CD4-positive, alpha-beta T cell treated with Interferon gamma for 1 hour (primary cell): ENCODE measurements at places on chromosomes 2 and 18.
A peak's percentile ranks its signal among the peaks of the same experiment; 100 is the strongest.

DNA sequence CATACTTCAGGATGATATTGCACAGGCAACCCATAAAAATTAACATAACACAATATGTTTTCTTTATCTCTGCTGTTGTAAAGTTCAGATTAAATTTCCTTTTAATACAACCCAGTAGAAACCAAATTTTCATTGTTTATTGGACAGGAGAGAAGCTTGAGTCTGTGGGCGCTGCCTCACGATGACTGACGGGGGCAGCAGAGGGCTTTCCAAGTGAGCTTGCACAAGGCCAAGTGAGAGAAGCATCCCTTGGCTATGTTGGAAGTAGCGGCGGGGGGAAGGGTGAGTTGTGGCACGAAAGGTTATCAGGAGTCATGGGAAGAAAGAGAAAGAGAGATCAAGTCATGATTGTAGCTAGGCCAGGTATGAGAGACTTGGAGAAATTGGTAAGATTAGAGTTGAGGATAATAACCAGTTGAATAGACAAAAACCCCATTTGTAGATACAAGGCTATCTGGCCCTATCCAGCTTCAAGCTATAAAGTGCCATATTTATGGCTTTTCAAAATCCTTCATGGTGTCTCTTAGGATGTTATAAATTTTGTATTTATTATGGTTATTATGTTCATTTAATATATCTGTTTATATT, 413.7 kb upstream of the FAM98A start:
- DNase-seq = no peak

GRCh38 chr2:127570282-127571250, 35.1 kb downstream of the MYO7B start:
- no peak for DNase-seq

DNA sequence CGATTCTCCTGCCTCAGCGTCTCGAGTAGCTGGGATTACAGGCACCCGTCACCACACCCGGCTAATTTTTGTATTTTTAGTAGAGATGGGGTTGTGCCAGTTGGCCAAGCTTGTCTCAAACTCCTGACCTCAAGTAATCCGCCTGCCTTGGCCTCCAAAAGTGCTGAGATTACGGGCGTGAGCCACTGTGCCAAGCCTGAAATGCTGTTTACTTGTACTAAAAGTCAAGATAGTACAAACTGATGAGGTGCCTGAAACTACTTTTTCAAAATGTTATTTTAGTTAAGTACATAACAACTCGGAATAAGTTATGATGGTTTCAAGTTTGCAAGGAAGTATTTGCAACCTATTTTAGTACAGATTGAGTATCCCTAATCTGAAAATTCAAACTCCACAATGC, 85.7 kb downstream of the CEP192 start:
- no peak for DNase-seq

DNA sequence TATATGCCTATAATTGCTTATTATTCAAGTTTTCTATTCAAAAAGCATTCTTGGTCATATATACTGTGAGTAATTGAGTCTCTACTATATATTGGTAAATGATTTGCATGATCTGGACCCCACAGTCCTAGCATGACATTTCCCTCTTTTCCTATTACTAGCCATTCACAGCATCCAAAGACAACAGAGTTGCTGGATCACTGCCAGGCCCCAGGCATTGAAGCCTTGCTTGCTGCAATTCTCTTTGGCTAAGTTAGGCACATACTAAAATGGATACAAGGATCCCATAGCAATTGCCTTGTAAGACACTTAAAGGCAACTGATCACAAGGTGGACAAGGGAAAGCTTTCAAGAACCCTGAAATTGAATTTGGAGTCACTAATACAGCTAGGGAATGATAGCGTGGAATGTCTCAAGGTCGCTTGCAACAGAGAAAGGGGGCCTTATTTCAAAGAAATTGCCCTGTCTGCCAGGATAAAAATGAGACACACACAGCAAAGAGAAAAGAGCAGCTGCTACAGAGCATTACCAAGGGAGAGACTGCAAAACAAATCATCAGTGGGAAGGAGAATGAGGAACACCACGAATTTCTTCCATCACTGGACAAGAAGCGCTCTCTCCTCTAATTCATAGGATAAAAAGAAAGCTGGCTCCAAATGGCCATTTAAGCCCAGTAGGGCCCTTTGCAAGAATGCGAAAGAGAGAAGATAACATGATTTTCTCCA, 77.1 kb upstream of the EPHA4 start:
- no peak for DNase-seq

- DNase-seq = no peak
These were observed 476.3 kb downstream of the TRIB2 start for GRCh38 chr2:13193075-13193474.

DNA sequence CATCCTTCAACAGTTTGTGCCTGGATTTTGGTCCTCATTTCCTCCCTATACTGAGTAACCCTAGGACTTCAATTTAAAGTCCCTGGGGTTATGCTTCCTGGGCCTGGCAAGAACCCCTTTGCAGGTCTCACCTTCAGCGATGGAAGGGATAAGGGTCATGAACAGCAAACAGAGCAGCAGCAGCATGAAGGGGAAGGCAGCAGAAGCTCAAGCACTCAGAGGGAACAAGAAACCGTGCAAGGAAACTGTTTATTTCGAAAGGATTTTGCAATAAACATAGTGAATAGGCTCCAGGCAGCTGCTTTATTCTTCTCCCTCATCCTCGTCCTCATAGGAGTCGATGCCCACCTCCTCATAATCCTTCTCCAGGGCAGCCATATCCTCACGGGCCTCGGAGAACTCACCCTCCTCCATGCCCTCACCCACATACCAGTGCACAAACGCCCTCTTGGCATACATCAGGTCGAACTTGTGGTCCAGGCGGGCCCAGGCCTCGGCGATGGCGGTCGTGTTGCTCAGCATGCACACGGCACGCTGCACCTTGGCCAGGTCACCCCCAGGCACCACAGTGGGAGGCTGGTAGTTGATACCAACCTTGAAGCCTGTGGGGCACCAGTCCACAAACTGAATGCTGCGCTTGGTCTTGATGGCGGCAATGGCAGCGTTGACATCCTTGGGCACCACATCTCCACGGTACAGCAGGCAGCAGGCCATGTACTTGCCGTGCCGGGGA, 2.8 kb upstream of the TUBA4B start:
- DNase-seq = no peak

DNA sequence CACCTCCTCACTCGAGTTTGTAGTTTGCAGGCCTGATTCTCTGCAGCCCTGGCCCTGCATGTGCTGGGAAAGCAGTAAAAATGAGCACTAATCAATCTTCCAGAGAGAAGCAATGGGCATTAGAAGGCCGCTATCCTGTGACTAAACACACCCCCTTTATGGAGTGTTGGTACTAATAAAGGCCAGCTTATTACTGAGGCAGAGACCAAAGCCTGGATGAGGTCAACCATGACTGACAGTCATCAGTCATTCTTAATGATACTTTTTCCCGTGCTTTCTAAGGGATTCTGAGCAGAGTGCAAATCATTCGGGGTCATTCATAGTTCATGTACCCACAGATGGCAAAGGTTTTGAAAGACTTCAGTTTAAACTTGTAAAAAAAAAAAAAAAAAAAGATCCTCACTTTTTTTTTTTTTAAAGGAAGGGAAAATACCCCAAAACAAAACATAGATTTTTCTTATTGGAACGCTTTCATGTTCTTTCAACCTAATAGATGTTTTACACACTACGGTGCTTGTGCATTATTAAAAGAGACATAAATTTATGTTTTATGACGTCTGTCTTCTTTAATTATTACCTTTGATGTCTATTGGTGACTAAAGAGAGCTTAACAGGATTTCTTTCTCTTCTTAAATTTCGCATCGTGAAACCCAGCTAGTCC, 13.2 kb downstream of the TSHZ1 start:
- DNase-seq = no peak

DNA sequence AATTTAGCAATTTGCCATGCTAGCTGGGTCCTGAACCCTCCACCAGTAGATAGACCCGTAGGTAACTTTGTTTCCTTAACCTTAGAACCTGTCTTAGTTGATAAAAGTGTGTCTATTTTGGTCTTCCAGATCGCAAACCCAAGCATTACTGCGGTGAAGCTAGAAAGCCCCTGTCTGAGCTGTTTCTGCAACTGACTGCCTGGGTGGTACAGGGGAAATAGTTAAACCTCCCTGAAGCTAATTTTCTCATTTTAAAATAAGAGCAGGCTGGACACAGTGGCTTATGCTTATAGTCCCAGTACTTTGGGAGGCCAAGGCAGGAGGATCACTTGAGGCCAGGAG, 101.7 kb upstream of the MSH2 start:
- no peak for DNase-seq

DNA sequence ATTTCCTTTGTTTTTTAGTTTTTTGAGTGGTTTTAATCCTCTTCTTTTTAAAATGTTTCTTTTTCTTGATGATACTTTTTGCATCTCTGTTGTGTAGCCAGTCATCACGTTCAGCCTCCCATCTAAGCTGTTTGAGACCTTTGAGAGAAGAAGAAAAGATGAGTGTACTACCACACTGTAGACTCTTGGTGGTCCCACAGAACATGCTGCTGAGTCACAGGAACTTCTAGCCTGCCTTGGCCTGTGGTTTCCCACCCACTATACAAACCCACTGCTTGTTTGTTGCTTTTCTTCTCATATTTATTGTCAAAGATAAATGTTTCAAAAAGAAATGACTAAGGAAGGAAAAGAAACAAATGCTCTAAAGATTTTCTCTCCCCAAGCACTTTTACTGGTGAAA, 5.5 kb downstream of the CEBPZOS start:
- DNase-seq = no peak

DNA sequence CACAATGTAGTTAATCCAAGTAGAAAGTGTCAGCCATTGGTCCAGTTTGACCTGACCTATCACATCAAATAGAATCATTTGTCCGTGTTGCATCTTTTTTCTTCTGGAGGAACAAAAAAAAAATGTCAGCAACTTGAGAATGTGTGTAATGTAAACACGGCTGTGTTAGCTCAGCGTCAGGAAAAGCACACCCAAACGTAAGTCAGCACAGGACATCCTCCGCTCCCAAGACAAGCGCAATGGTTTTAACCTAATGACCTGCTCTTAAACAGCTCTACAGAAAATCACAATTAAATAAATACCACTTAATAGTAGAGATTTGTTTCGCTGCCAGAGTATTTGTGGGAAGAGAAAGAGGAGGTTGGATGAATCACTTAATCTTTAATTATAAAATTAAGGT, 59.4 kb downstream of the OSR1 start:
- no peak for DNase-seq

GRCh38 chr2:145723872-145724271, 1204.0 kb upstream of the ZEB2 start:
- DNase-seq = no peak

DNA sequence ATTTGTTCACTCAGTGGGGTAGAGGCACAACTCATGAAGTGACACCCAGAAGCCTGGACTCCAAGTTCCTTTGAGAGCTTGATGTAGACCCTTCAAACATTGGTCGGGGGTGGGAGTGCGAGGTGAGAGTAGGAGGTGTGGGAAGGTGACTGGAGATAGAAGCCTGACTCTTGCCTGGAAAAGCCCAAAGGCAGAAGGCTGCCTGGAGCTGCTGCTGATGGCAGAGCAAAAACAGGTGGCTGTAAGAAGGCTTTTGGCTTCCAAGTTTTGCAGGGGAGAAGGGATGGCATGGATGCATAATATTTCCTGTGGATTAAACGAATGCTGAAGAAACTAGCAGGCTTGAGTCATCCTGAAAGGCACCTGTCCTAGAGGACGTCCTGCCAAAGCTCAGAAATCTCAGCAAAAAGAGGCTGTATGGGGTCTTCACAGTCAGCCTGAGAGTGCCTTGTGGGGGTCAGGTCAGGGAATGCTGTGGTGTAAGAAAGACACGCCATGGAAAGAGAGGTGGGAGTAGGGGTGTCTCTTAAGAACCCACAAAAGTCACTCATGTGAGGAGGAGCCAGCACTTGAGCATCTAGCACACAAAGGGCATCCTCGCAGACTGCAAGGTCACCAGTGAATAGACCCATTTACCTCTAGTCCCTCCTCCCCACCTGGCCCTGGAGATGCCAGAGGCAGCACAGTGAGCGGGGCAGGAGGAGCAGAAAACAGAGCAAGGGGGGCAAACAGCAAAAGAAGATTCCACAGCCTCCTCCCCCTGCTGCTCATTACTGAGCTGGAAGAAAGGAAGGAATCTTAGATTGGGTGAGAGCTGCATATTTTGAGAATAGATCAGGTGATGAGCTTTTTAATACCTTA, 37.5 kb downstream of the FASTKD2 start:
- DNase-seq = no peak

- DNase-seq = peak; percentile 75
These were observed 50.2 kb downstream of the TEX44 start for GRCh38 chr2:231642631-231643494.

GRCh38 chr2:47002031-47002430, 86.4 kb upstream of the MCFD2 start:
- no peak for DNase-seq

DNA sequence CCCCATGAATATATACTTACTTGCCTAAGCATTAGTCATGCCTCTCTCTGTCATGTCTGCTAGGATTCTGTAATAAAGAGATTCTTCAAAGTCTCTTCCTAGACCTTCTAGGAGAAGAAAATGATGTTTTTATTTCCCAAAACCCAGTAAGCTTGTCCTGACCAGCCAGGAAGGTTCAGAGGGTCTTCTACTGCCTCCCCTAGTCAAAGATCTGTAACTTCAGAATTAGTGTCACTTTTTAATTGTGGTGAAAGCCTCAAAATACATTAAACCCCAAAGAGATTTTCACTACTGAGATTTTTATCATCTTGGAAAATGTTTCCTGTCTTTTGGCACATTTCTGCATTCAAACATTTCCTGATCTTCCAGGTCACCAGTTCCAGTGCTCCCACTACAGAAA, 232.9 kb upstream of the STK17B start:
- no peak for DNase-seq
